Fibroblast of lung (primary cell): ENCODE measurements at places on chromosomes 6 and 20. TPM values are rescaled to one million over a fixed set of nuclear protein-coding genes. Genes with fewer than 3 reads are reported as not detected.

GRCh38 chr20:41798930-41799502 is 180.8 kb upstream of the CHD6 start:
- no peak for DNase-seq

Gene CSE1L
- total RNA-seq, result 46.5 and 52.5 TPM in 2 replicates

Gene FERMT1
- total RNA-seq, result 3.3 and 6.8 TPM in 2 replicates

Gene BNIP5
- total RNA-seq, result not detected in 2 replicates

- DNase-seq, result peak; percentile 49
Measured at GRCh38 chr20:25296094-25297093, 48.5 kb downstream of the PYGB start.

DNA sequence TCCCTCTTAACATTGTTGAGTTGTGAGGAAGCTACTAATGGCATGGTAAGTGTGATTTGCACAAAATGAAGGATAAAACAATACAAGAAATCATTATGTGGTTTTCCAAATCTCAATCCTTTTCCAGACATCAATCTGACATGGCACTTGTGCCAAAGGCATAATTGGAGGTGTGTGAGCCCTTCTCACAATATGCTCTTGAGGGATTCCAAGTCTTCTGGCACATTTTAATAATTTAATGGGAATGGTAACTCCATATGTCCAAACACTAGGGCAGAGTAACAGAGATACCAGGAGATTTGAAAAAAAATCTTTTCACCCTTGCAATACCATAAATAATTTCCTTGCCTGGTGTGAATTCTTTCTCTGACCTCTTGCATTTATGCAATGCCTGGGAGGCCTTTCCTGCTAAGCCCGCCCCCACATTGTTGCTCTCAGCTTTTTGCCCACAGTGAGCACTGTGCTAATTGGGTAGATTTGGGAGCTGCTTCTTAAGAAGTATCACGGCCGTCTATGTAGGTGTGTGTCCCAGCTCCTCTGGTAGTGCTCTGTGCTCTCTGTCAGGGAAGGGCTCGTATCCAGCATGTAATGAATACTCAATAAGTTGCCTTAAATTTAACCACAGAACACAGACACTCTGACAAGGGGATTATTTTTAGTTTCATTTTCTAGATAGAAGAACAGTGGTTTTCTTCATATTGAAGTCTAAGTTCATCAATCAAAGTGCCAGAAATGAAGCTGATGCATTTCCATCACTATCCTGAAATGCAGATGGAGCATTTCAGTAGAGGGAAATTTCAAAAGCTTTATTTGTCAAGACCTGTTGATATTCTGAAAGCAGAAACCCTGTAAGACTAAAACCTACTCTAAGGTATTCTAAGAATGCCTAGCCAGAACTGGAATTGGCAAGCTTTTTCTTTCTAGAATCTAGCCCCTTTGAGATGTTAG is 54.4 kb upstream of the CEP85L start:
- peak; percentile 50 for DNase-seq

Gene PLEKHG1
- total RNA-seq, result 5.4 and 12.7 TPM in 2 replicates

GRCh38 chr20:45779011-45779915 is 12.4 kb downstream of the WFDC3 start:
- peak; percentile 100 for DNase-seq

- DNase-seq, result peak; percentile 72
Measured at GRCh38 chr6:52389626-52390360, 27.8 kb downstream of the PAQR8 start.

GRCh38 chr6:21501815-21502214 is 91.7 kb upstream of the SOX4 start:
- no peak for DNase-seq

DNA sequence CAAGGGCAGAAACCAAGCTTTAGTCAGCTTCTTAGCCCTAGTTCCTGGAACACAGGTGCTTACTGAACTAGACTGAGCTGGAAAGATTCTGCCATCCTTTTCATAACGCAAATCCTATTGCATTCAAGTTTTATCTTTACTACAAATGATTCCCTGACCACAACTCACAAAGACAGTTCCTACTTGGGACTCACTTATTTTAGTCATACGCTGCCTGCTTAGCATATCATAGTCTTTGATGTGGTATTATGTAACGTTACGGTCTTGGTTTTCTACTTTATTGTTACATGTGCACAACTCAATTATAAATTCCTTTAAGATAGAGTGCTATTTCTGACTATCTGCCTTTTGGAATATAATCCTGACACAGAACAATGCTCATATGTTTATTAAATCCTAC is 59.1 kb downstream of the BLOC1S5 start:
- peak; percentile 50 for DNase-seq

GRCh38 chr6:140601021-140601808 is 1226.8 kb upstream of the CITED2 start:
- peak; percentile 11 for DNase-seq

- DNase-seq, result peak; percentile 14
Measured at GRCh38 chr6:5150551-5151075, 65.5 kb downstream of the PPP1R3G start.

GRCh38 chr20:2822073-2822472 is 5.9 kb downstream of the TMEM239 start:
- DNase-seq, result peak; percentile 60

Gene TRDN
- total RNA-seq, result not detected in 2 replicates

Gene PHACTR3
- total RNA-seq, result not detected in 2 replicates

Gene HCK
- total RNA-seq, result not detected in 2 replicates

DNA sequence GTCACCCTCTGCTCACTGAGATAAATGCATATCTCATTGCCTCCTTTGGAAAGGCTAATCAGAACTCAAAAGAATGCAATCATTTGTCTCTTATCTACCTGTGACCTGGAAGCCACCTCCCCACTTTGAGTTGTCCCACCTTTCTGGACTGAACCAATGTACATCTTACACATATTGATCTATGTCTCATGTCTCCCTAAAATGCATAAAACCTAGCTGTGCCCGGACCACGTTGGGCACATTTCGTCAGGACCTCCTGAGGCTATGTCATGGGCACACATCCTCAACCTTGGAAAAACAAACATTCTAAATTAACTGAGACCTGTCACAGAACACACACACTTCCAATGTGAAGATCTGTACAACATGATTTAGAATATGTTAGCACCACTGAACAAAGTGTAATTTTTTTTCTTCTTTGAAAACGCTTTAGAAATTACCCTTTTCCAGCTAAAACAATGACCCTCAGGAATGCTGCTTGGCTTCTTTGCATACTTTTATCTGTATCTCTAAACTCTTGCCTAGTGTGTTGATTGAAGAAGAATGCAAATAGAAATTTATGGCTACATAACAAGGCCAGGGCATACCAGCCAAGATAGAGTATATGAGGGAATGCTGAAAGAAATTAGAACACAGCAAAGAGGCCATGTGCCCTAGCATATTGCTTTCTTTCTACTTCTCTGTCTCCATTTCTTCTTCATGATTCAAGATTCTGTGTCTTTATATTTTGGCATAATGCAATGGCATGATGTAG is 84.6 kb upstream of the DST start:
- DNase-seq, result no peak

DNA sequence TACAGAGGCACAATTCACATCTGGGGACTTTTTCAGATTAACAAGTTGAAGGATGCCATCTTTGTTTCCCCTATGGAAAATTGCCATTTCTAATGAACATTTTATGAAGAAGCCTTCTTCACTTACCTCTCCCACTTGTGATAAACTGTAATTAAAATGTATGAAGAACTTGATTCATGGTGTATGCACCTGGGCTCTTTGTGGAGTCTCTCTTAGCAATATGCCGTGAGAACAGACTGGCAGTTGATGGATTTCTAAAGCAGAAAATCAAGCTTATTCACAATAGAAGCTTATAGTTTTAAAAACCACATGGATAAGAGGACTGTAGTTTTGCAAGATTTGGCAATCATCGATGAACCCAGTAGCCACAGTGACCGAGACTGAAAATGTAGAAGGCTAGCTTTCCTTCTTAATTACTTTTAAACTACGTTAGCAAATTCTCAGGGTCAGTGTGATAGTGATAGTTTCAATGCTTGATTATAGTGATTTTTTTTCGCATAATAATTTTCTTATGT is 270.6 kb downstream of the PRL start:
- DNase-seq, result no peak

DNA sequence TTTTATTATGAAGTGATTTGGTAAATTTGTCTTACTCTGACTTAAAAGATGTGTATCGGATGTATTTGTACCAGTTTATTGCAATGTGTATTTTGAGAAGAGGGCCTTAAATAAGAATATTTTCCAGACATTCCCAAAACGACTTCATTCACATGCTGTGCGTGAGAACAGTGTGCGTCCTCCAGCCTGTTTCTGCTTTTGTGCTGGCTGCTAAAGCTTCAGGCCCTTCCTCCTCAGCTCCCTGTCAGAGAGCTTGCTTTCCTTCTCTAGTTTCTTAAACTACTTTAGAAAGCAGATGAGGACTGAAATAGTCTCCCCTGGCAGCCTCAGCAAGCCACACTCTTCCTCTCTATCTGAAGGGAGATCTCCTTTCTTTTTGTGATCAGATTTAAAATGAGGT is 157.8 kb downstream of the SAMD5 start:
- DNase-seq, result no peak

DNA sequence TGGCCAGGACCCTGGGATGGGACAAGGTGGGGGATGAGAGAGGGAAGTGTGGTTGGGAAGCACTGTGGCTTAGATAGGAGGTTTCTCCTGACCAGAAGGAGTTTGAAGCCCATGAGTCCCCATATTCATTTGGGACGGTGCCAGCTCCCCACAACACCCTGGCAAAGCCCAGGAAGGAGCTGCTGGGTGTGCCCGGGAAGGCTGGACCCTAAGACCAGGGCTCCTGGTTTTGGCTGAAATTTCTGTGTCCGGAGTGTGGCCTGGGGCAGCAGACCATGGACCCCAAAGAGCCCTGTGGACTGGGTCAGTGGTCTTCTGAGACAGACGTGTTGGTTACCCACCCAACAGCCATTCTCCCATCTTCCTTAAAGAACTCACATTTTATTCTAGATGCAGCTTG is 15.2 kb downstream of the MAPK13 start:
- DNase-seq, result no peak

DNA sequence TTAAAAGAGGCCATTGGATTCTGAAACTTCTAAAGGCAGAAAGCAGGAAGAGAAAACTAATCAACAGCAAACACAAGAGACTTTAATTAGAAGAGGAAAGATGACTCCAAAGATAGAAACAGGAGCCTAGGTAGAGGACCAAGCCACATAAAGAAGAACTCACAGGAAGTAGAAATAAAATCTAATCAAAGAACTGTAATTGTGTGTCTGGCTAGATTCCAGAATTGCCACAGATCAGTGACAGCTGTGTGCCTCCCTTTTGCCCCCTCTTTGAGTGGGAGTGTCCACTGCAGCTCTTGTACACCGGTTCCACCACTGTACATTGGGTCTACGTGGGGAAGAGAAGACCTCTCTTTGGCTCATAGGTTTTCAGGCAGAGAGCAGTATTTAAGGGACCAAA is 22.3 kb upstream of the THEMIS start:
- DNase-seq, result no peak
